ENCODE measurements at places on chromosomes 4 and X. TPM values are rescaled to one million over a fixed set of nuclear protein-coding genes. Genes with fewer than 3 reads are reported as not detected.

DNA sequence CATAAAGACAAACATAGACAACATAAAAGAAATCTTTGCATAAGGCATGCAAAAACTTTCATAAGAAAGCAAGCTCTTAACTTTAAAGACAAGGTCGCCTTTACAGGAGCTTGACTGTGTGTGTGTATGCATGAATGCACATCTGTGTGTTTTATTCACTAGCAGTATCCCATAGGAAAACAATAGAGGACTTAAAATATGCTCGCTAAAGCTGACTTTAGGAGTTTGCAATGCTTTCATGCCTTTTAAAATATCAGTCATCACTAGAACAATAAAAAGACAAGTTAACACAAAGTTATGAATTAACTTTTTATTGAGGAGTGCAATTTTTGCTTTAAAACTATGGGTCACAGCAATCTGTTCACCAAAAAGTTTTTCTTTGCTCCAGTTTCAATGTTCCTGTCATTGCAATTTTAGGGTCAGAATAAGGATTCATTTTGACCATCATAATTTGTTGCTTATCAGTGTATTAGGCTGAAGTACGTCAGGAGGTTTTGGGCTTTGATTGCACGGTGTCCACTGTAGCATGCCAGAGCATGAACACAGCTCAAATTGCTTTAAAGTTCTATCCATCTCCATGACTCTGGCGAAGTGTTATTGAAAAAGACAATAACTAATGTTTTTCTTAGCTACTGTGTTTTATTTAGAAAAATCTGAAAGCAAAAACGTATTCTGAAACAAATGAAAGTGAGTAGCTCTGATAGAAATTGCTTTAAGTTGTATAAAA lies 36.9 kb downstream of the ANXA10 start:
- ATAC-seq = no peak

DNA sequence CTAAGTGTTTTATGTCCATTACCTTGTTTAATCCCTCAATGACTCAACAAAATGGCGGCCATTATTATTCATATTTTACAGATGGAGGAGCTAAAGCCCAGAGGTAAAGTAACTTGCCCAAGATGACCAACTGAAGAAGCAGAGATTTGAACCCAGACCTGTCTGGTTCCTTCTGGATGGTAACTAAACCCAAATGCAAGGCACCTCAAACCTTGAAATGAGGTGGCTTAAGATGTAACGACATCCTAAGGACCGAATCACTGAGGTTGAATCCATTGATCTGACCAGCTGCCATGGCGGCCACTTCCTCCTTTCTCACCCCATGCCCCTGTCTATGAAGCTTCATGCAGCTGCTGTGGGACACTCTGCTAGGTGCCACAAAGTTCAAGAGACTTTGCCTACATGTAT lies 932 bp downstream of the TLR10 start:
- ATAC-seq = no peak

HSD17B13 gene
- 0.54 TPM for total RNA-seq

UTP14A gene
- total RNA-seq = 17.5 TPM

- no peak for ATAC-seq
Observed at GRCh38 chr4:86587381-86588140, 6.6 kb upstream of the PTPN13 start.

GAGE10 gene
- not detected for total RNA-seq

DNA sequence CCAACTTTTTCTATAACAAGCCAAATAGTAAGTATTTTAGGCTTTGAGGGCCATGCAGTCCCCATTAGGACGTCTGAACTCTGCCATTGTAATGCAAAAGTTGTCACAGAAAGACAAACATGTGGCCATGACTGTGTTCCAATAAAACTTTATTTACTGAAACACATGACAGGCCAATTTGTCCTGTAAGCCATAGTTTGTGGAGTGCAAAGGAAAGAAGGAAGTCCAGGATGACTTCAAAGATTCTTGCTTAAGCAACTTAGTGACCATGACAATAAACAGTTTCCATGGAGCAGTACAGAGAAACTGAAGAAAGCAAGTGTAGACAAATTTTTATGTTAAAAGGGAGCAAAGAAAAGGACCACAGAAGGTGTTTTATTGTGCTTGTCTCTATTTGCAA lies 35.0 kb upstream of the MYOZ2 start:
- ATAC-seq = no peak

- no peak for ATAC-seq
Observed at GRCh38 chrX:40476958-40477357, 103.8 kb upstream of the ATP6AP2 start.

DNA sequence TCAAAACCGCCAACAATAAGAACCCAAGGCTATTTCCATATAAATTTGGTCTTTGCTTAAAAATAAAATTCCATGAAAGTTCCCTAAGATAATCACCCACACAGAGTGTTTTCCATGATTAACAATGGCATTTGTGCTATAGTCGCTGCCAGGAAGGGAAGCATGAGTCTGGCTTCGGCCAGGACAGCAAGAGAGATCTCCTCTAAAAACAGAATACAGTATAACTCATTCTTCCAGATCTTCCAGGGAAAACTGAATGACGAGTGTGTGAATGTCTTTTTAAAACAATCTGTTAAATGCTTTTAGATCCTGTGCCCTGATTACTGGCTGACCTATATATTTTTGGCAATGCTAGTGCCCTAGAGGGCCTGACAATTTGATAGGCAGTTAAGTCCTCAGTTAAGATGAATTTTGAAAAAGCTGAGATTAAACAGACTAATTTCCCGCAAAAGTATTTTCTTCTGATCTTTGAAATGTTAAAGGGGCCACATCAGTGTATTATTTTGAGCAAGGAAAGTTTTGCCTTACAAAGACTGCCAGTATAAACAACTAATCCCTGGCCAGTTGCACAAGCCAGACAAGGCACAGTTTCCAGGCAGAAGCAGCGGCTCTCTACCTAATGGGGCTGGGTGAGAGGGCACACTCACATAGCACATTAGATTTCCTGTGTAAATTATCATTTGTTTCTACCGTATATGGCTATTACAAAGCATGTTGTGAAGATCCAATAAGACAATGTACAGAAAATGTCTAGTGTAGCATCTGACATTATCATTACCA lies 127.3 kb downstream of the DCHS2 start:
- peak; percentile 24 for ATAC-seq

Data from gastroesophageal sphincter (tissue), 4 donors.